ENCODE measurements at places on chromosomes 4 and X.

DNA sequence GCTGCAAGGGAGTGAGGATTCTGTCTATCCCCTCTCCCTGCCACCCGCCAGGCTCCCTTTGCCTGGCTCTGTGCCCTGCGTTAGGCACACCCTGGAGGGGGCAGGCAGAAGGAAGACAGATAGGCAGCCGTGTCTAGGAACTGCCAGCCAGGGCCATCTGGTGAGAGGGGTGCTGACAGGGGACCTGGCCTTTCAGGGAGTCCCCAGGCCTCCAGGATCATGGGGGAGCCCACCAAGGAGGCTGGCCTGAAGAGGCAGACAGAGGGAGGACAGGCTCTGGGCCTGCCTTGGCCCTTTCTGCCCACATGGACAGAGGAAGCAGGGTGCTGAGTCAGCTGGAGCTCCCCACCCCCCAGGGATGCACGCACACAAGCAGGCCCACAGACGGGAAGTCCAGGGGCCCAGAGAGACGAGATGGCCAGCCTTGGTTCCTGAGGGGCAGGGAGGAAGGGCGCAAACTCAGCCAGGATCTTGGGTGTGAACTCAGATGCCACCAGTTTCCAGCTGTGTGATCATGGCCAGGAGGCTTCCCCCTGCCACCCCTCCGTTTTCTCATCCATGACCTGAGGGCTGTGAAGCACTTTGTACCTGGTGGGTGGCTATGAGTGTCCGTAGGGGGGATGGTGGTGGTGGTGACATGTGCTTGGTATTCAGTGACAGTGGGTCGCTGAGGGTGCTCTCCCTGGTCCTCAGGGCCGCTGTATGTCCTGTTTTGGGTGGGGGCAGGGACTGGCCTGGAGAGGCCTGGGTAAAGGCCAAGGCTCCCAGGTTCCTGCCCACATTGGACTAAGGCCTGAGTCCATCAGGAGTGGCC lies 1.8 kb downstream of the SH3BP2 start:
- no peak for DNase-seq

- DNase-seq, result no peak
Measured at GRCh38 chr4:8688041-8688907, 95.7 kb downstream of the CPZ start.

DNA sequence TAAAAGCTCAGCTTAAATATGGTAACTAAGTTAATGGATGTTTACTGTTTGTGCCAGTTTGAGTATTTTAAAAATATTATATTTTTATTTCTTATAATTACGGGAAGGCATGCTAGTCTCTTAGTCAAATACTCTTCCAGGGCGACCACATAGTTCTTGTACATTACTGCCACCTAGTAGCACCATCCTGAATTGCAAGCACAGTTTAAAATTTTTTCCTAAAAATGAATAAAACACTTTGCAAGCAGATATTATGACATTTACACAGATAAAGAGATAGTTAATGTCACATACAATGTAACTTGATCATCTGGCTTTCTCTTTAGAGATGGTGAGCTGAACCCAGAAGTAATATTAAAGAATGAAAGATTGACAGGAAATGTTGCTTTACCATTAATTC lies 11.5 kb downstream of the NDP start:
- DNase-seq, result no peak

DNA sequence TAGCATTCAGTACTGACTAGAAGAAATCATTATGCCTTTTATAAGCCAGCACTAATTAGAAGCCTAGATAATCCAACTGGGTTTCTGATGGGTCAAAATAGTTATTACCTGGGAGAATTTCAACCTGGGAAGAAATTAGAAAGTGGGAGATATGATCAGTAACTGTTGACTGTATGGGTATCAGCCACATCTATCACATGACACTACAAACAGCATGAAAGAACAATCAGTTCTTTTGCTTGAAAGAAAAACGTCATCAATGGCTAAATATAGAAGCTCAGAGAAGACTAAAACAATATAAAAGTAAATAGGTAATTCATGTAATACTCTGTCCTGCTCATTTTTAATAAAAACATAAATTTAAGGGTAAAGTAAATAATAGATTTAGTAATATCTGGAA lies 145.1 kb downstream of the CAMK2D start:
- no peak for DNase-seq

GRCh38 chr4:41320278-41320677 lies 63.5 kb downstream of the UCHL1 start:
- DNase-seq, result no peak

DNA sequence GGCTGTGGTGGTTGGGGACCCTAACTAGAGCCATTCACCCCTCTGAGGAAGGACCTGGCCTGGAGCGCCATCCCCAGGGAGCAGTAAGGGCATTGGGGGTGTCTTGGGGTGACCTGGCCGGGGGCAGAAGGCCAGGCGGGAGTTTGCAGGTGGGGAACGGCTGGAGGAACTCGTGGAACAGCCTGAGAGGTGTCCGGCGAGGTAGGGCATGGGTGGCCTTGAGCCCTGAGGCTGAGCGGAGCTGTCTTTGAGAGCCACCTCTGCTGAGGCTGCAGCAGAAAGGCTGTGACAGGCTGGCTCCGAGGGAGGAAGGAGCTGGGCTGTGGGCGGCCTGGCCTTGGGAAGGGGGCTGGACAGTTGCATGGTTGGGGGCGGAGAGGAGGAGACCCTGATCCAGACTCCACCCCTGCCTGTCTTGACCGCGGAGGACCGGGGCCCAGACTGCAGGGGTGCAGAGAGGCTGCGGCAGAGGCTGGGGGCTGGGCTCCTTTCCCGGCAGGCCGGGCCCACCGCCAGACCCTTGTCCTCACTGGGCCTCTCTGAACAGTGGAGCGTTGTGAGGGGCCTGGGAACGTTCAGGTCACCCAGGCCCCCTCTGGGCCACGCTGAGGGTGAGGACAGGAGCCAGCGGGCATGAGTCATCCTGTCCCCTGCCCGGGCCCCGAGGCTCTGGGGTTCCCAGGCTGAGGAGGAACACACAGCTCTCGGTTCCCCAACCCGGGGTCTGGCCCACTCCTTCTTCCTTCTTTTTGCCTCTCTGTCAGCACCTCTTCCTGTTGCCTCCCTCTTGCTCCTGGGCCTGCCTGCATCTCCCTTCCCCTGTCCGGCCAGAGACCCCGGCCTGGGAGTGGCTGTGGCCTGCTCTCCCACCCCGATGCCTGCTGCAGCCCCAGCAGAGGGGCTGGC lies 8.1 kb downstream of the SH3BP2 start:
- peak; percentile 71 for DNase-seq

DNA sequence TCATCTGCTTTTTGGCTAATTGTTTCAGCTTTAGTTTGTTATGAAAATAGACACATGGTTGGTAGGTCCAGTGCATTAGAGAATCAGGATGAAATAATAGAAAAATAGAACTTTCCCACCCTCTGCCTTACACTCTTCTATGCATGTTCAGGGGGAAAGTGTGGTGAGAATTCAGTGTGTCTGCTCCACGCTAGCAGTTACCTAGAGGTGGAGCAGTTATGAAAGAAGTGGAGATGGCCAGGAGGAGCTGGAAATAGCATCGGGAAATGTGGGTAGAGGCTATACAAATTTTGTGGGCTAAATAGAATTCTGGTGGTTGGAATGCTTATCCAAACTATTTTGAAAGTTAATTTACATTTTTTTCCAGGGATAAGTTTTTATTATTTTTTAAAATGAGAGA lies 91.4 kb upstream of the MAD2L1 start:
- no peak for DNase-seq

GRCh38 chrX:8049827-8050226 lies 121.2 kb downstream of the VCX2 start:
- DNase-seq, result no peak

DNA sequence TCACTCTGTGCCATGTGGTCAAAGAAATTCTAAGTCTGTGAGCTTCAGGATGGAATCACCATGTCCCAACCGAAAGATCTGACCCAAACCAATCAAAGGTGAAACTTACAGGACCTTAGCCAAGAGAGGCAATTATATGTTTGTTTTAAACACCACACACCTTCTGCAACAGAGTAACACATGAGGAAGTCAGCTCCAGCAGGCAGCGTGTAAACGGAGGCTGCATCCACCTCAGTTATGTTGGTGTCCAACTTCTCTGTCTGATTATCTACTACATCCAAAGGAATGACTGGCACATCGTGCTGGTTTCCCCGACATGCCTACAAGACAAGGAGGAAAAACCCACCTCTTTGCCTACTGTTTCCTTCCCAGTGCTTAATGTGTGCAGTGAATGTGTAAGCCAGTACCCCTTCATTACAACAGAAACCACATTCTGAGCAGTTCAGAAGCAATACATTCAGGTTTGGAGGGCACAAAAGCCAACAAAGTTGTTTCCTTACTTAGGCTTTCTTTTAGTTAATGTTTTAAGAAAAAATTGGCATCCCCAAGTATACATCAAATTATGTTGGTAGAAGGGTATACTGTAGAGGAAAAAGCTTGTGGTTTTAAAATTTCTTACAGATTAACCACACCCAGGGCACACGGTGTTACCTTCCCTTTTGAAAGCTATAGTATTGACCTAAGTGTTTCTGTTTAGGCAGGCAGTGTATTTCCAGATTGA lies 12.4 kb downstream of the CASP6 start:
- no peak for DNase-seq

DNA sequence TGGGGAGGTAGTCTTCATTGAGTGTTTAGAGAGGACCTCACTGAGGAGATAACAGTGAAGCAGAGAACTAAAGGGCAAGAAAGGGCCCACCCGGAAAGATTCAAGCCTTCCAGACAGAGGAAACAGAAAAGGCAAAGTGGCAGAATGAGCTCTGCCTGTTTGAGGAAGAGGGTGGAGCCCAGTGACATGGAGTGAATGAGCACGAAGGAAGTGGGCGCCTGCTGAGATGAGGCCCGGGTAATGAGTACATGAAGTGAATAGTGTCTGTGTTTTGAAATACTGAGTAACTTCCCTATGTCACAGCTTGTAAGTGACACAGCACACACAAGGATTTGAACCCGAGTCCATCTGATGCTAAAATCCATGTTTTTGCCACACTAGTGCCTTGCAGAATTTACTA lies 32.5 kb upstream of the TLR2 start:
- DNase-seq, result no peak

DNA sequence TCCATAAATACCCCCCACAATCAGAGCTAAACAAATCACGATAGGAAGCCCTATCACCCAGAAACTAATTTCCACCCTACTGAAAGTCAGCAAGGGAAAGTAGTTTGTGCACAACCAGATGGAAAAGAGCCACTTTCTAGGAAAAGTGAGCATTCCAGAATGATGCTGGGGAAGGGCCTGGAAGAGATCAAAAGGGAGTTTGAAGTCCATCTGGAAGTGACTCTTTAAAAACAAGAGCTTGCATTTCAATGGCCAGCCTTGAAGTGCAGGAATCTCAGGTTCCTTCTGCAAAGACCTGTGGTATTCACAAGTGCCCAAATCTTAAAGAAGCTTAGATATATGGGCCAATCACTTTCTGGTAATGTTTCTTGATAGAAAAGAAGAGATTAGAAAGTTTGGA lies 97.0 kb upstream of the LDB2 start:
- no peak for DNase-seq

DNA sequence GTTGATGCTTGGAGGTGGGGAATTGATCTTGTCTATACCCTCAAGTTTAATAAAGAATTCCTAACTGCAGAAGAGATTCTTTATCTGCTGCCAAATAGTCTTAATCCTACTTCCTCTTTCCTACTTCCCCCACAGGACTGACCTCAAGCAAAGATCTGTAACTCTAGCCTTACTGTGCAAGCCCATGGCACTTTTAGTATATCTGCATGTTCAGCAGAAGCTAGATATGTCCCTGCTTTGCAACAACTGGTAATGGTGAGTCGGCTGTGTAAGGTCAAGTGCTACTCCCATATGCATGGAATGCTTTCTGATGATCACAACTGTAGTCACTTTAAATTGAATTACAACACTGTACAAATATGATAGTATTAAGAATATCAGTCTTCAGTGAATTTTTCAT lies 26.3 kb upstream of the PDS5A start:
- DNase-seq, result no peak

GRCh38 chr4:38382520-38382919 lies 281.5 kb upstream of the KLF3 start:
- peak; percentile 91 for DNase-seq

GRCh38 chr4:187903106-187903505 lies 92.5 kb upstream of the ZFP42 start:
- no peak for DNase-seq

- DNase-seq, result no peak
Measured at GRCh38 chr4:104971462-104971861, 175.2 kb upstream of the TET2 start.

GRCh38 chr4:89140168-89140759 lies 28.9 kb downstream of the TIGD2 start:
- DNase-seq, result no peak

DNA sequence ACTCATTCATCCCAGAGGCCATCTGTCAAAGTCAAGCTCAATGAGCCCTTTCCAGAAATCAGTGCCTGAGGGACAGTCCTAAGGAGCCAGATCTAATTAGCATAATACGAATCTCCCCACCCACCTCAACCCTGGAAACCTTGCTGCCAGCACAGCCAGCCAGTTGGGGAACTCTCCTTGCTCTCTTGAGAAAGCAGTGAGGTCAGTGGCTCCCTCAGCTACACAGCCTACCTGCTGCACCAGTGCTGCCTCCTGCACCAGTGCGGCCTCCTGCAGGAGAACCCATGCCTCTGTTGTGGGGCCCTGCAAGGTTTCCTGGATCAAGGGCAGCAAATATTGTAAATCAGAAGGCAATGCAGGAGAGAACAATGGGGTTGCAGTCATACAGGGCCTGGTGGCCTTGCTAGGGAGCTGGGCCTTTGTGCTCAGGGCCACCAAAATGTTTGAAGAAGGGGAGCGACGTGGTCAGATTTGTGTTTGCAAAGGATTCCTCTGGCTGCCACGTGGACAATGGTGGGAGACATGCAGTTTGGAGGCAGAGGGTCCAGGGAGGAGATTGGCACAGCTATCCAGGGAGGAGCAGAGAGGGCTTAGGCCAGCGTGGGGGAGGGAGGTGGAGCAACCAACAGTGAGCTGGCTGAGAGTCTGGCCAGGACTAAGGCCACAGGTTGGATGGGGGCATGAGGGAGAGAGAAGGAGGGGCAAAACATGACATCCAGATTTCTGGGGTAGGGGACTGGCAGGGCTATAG lies 124.3 kb upstream of the MAMLD1 start:
- no peak for DNase-seq

DNA sequence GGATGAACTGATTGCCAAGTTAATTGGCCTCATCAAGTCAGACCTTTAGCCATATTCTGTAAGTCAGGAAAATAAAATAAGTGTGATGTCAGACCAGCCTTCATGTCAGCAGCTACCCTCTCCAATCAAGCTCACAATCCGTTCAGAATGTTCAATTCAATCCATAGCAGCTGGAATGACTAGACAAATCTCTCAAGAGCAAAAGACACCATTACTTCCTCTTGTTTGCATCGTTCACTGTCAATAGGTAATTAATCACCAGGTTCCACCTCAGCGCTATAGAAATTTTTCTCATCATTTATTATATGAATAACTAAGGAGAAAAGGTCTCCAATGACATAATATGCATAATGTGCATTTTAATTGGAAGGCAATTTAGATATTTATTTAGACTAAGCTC lies 321.0 kb upstream of the GRIA3 start:
- no peak for DNase-seq

DNA sequence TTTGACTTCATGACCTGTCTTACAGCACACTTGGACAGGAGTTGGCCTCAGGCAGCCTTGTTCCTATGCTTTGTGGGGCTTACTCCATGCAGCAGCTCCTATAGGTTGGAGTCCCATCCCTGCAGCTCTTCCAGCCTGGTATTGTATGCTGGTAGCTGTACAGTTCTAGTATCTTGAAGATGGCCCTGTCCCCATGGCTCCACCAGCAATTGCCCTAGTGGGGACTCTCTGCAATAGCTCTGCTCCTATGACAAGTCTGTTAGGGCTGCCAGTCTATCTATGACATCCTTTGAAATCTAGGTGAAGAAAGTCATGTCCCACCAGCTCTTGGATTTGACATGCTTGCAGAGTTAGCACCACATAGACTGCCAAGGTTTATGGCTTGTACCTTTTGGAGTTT lies 252.6 kb downstream of the ANTXR2 start:
- DNase-seq, result no peak

- no peak for DNase-seq
Measured at GRCh38 chr4:173535165-173535902, 5.3 kb upstream of the HAND2 start.
